Foreskin melanocyte (primary cell): ENCODE measurements at places on chromosomes 2 and 18.

GRCh38 chr18:73163236-73163635, 295.4 kb upstream of the NETO1 start:
- no peak for DNase-seq

DNA sequence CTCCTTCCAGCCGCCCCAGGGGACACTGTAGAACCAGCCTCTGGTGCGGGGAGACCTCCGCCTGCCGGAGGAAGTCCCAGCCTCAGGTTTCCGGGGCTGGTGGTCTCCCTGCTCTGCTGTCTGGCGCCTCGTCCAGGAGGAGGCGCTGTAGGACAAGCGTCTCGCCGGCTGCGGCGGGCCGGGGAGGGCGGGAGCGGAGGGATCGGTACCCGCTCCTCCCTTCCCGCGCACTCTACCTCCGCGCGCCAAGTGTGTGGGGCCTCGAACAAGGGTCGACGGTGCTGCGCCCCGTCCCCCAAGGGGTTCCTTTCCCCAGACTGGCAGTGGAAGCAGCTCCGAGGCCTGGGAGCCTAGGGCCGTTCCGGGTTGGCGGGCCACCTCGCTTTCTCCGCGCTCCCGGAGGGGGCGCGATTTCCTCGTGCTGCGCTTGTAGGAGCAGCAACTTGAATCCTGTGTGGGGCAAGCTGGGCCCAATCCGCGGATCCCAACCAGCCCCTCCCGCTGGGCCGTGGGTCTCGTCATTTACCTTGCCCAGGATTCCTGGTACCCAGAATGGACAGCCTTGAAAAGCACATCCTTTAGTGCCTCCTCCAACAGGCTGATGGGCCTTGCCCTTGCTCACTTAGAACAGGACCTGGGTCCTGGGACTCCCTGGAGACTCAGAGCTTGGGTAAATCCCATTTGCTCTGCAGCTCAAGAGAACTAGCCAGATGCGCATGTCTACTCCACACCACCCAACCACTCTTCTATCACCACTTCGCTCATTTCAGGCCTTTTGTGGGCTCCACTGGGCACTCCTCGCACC, 10.6 kb upstream of the HOXD4 start:
- DNase-seq = peak; percentile 77

- DNase-seq = no peak
Measured at GRCh38 chr18:10234281-10234680, 220.2 kb upstream of the APCDD1 start.

GRCh38 chr2:170986566-170987258, 57.7 kb downstream of the GORASP2 start:
- no peak for DNase-seq

GRCh38 chr2:220512419-220512818, 885.0 kb downstream of the SLC4A3 start:
- DNase-seq = no peak

- no peak for DNase-seq
Measured at GRCh38 chr2:118881490-118882129, 34.2 kb upstream of the EN1 start.

DNA sequence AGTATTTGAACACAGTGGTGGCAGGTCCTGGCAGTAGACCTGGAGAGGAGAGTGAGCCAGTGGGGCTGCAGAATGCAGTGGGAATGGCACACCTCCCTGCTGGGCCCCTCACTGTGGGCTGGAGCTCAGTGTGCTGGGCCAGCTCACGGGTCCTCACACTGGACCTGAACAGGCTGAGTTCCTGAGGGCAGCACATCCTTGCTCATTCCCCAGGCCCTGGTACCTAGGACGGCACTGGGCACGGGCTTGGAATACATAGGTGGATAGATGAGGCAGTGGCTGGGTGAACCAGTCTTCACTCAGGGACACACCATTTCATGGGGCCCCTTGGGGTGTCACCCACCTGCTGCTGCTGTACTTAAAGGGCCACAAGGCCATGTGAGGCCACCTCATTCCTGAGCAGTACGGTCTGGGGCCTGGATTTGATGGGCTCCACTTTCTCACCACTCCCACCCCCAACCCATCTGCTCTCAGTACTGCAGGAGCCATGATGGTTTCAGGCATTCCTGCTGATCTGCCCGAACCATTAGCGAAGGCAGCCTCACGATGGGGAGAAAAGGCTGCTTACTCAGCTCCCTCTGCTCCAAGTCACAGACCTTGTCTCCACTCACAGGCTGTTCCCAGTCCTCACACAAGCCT, 4.2 kb downstream of the TMEM177 start:
- no peak for DNase-seq

- no peak for DNase-seq
Measured at GRCh38 chr2:3871002-3871401, 167.6 kb downstream of the DCDC2C start.

DNA sequence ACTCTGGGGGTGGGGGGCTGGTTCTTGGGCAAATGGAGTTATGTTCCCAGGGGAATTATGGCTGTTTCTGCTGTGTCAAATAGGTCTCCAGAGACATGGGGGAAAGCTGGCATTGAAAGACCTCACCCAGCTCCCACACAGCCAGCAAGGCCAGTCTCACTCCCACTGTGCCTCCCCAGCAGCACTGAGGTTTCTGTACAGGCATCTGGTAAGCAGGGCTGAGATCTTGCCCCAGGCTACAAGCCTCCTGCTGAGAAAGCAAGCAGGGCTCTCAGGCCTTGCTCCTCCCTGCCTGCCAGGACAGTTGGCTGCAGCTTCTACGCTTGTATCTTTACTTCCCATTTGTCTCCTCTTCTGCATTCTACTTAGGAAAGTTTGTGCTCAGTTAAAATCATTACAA, 50.5 kb upstream of the FHOD3 start:
- no peak for DNase-seq

DNA sequence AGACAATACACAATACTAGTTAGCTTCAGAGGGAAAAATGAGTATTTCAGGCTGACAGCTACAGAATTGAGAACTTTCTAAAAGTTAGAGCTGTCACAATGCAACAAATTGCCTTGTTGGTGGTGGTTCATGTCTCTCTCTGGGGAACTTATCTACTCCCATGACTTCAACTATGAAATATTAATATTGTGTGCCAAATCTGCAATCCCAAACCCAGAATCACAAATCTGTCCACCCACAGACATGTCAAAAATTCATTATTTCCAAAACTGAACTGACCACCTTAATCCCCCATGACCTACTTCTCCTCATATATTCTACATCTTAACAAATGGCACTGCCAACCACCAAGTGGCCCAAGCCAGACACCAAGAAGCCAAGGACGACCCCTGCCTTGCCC, 143.5 kb downstream of the TCF4 start:
- no peak for DNase-seq

- no peak for DNase-seq
Measured at GRCh38 chr2:25624635-25625034, 48.7 kb downstream of the DTNB start.

DNA sequence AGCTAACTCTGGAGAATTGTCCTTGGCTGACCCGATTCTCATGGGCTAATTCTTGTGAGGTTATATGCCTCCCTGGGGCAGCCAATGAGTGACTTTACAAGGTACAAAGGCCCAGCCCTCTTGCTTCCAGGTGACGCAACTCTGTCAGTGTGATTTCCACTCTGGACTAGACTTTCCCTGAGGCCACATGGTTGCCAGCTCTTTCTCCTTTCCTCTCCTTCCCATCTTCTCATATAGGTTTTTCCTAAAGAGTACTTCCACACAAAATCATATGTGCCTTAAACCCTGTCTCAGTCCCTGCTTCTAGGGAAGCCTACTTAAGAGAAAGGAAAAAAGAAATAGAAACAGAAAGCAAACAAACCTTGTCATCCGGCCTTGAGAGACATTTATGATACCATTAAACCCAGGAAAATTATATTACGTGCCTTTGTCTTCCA, 226.2 kb upstream of the ZSWIM2 start:
- DNase-seq = no peak
